ENCODE measurements at places on chromosomes 1 and 21.

- DNase-seq, result no peak
Observed at GRCh38 chr21:14119038-14119437, 91.7 kb downstream of the LIPI start.

GRCh38 chr1:33234588-33234990, 21.7 kb upstream of the ZNF362 start:
- DNase-seq, result no peak

GRCh38 chr21:33069994-33070743, at the start of gene OLIG1:
Gene OLIG1 (plus strand): TSS chr21:33070141. CDS start chr21:33070247, 106 bp downstream.
- DNase-seq, result peak; percentile 43

DNA sequence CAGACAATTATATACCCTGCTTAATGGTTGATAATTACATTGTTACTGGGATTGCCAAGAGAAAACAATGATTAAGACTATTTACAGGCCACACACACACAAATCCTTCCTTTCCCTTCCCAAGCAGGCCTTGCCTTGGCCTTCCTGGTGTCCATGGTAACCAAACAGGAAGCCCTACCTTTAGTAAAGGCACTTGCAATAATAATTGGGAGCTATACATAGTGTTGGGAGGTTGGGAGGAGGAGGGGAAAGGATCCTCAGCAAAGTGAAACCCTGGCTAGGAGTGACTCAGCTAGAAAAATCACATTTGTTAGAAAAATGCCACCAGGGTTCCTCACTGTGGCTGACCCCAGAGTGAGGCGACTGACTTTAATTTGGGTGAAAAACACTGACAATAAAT, 122.3 kb upstream of the ADAR start:
- peak; percentile 26 for DNase-seq

Measured in MV-4-11 (cell line).